Right forelimb (tissue), 1 donor: ENCODE measurements at places on chromosomes 3 and 15.

GRCh38 chr3:73846951-73847350 is 222.2 kb upstream of the PDZRN3 start:
- no peak for DNase-seq

- no peak for DNase-seq
Observed at GRCh38 chr3:80023010-80023409, 255.2 kb upstream of the ROBO1 start.

DNA sequence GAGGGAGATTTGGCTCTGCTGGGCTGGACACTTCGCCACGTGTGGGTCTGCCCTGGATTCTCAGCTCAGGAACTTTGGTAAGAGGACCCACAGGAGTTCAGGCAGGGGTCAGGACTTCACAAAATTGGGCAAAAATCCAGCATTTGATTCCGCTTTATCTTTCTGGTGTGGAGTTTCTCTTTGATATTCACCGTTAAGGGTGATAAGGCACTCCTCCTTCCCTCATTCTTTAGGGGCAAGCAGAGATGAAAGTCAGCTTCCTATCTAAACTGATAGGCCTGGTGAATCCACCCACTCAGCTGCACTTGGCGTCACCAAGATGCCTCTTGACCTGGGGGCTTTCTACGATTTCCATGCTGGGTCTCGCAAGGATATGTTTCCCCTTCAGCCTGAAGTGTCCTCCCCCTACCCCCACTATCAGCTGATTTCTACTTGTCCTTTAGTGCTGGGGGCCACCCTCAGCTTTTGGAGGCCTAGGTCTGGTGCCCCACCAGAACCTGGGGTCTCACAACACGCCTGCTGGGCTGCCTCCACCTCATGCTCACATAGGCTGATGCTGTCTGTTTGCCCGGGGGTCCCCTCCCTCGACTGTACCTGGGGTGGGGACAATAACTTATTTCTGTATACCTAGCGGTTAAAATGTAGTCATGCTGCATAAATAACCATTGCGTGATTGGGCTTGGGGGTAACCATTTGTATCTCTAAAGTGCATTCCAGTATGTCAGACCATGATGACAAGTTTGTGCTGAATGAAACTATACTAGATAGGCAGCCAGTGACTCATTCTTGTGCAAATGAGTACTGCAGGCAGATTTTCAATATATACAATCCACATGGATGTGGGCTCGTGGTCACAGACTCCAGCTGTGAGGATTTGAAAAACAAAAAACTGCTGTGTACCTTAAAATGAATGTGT is 248.3 kb downstream of the ADAMTS17 start:
- no peak for DNase-seq

- DNase-seq, result no peak
Observed at GRCh38 chr3:10122724-10123123, 7.2 kb downstream of the BRK1 start.

DNA sequence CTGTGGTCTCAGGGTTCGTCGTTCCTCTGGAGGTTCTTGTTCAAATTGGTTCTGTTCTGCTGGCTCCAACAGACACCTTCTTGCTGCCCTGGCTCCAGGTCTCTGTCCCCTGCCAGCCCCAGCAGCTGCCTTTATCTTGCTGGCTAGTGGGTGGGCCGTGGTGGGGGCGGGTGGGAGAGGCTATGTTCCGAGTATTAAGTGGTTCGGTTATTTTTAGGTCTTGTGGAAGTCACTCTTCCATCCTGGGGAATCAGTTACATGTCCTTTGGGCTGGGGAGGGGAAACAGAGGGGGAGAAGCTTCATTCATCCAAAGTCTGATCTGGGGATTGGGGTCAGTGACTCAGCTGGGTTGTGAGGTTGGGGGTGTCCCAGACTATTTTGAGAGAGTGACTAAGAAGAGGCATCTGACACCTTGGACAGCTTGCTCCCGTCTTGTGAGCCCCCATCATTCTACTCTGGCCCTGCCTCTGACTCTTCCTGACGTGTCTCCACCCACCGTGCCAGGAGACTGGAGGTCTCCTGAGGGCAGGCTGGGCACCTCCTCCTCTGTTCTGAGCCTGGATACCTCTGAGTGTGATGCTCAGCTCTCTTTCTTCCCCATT is at the start of gene XIRP1:
Gene XIRP1 (minus strand): TSS at position 106 of the 603 bp plus-strand sequence. CDS start 3,150 bp downstream, outside the sequence.
- no peak for DNase-seq

GRCh38 chr3:48472673-48472922 is 26.1 kb downstream of the ATRIP start:
- DNase-seq, result no peak

GRCh38 chr3:165279471-165279870 is 83.3 kb upstream of the SLITRK3 start:
- no peak for DNase-seq

DNA sequence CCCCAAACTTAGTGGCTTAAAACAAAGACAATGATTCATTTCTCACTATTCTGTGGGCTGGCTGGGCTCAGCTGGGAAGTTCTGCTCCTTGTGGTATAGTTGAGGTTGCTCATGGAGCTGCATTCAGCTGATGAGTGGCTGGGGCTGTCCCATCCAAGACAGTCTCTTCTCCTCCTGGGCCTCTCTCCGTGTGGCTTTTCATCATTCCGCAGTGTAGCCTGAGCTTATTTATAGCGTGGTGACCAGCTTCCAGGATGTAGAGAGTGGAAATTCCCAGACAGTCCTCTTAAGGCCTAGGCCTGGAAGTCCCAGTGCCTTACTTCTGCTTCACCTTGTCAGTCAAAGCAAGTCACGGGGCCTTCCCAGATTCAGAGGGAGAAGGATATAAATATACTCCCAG is 136.7 kb upstream of the DAZL start:
- no peak for DNase-seq
